ENCODE measurements at places on chromosomes 12 and 14.

DNA sequence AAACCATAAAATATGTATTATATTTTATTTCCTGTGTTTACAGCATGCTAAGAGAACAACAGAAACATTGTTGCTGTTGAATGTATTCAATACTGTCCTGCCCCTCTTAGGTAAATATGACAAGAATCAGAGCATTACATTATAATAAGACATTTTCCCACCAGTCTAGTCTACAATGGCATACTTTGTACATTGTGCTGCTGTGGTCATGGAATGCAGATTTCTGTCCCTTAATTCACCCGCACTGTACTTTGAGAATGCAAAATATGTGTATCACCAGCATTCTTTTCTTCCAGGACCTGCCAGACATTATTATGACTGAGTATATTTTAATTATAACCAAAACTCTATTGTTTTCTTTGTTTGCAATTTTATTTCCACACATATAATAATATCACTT lies 16.5 kb upstream of the OR10AD1 start:
- no peak for DNase-seq

- DNase-seq: no peak
These were observed 1.5 kb upstream of the HSP90B1 start for GRCh38 chr12:103928682-103929045.

DNA sequence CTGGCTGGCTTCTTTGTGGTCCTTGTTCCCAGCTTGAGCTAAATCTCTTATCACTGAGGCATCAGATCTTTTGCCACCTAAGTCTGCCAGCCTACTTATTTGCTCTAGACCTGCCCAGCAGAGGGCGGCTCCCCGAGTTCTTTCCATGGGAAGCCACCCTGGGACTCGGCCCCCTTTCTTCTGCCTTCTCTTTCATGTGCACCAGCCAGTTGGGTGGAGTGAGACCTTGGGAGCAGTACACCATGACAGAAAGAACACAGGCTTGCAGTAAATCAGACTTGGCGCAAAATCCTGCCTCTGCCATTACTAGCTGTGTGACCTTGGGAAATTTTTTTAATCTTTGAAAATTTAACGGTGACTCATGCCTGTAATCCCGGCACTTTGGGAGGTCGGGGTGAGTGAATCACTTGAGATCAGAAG lies 7.4 kb downstream of the SMAGP start:
- no peak for DNase-seq

- DNase-seq: no peak
These were observed 160.3 kb upstream of the BMP4 start for GRCh38 chr14:54116972-54117371.

GRCh38 chr12:109795023-109795422 lies 38.2 kb downstream of the TRPV4 start:
- DNase-seq: no peak

DNA sequence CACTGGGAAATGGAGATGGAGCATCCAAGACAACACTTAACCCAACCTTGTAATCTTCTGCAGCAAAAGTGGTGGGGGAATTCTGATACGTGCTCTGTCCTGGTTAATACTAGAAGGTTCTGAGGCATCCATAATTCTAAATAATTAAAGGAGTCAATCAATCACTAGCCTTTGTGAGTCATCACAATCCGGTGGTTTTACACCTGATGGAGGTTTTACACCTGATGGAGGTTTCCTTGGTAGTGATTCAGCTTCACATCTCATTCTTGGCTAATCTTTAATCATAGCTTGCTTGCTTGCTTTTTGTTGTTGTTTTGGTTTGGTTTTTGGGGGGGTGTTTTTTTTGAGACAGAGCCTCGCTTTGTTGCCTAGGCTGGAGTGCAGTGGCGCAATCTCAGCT lies 343.4 kb downstream of the DPF3 start:
- DNase-seq: no peak

DNA sequence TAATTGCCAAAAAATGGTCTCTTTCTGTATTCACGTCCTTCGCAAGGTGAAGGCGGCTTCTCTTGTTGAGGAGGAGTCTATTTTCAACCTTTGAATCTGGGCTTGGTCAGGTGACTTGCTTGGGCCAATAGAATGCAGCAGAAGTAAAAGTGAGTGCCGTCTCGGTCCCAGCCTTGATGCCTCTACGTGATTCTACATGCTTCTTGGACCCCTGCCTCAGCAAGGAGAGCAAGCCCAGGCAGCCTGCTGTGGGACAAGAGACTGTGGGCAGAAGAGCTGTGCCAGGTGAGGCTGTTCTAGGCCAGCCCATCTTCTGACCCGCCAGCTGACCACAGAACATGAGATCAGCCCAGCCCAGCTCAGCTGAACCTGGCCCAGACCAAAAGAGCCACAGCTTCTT lies 39.1 kb upstream of the CCDC63 start:
- no peak for DNase-seq

- peak; percentile 61 for DNase-seq
These were observed 783 bp downstream of the CORO1C start for GRCh38 chr12:108730365-108731104.

GRCh38 chr12:38175538-38175937 lies 141.0 kb upstream of the ALG10B start:
- DNase-seq: no peak

DNA sequence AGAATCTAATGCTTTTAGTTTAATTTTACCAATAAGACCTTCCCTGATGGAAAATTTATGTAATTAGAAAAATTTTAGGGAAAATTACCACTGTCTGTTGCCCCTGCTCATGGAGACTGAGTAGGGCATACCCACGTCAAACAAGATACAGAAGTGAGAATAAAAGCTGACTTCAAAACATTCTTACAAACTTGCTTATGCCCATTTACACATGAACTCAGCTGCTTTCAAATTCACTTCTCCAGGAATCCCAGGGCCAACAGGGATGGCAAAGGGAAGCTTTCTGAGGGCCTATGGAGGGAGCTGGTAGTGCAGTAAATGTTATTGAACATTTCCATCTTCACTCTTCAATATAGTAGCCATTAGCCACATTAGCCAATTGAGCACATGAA lies 4.8 kb upstream of the NINJ2 start:
- no peak for DNase-seq

DNA sequence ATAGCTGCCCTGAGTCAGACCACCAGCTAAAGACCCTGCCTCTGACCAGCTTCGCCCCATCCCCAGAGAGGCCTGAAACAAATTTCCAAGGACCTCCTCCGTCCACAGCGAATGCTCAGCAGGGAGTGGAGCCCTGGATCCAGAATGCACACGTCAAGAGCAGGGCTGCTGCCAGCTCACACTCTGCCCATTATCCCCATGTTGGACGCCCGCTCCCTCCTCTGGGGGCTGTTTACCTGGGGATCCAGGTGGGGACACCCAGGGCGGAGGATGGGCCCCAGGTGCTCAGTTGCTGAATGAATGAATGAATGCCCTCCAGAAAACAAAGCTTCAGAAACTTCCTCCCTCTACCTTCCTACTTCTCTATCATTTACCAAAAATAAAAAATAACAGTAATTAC lies 18.1 kb downstream of the BCL11B start:
- no peak for DNase-seq

DNA sequence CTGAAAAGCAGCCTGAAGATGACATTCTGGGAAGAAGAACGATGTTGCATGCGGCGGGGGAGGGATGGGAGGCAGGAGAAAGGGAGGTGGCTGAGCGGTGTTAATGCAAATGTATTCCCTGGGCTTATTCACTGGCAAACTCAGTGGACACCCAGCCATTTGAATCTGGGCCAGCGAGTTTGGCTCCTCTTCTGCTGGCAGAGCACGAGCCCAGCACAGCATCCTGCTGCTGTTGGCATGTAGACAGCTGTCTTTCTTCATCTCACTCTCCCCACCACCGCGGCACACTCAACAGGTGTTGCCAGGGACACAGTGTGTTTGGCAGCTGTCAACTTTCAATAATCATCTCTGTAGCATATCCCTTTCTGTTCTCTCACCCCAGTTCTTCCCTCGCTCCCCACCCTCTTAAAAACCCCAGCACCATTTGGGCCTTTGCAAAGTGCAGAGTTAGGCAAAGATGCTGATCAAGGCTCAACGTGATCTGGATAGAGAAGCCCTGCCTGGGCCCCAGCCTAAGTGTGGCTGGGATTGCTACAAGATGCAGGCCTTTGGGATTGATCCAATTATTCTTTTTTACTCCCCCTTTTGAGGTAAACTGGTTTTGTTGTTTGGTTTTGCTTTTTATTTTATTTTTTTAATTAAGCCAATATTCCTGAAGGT lies 131.9 kb downstream of the EXOC5 start:
- no peak for DNase-seq

Data from NCI-H1417 treated with DMSO at 0.1 percent for 48 hours (cell line).